GM12865 (cell line): ENCODE measurements at places on chromosomes 5 and 9.

DNA sequence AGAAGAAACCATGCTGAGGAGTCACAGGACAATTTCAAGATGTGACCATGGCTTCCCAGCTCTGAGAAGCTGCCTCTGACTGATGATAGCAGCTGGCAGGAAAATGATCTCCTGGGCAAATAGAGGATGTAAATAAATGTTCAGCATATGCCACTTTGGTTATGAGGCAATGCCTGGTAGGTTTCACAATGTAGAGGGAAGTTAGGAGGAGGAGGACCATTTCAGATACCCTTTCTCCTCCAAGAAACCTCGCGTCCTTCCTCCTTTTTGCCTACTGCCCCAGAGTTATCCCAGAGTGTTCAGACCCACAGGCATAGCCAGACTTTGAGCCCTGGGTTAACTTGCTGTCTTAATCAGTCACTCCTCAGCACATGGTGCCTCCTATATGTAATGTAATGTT lies 541.6 kb upstream of the DAP start:
- DNase-seq, result no peak

DNA sequence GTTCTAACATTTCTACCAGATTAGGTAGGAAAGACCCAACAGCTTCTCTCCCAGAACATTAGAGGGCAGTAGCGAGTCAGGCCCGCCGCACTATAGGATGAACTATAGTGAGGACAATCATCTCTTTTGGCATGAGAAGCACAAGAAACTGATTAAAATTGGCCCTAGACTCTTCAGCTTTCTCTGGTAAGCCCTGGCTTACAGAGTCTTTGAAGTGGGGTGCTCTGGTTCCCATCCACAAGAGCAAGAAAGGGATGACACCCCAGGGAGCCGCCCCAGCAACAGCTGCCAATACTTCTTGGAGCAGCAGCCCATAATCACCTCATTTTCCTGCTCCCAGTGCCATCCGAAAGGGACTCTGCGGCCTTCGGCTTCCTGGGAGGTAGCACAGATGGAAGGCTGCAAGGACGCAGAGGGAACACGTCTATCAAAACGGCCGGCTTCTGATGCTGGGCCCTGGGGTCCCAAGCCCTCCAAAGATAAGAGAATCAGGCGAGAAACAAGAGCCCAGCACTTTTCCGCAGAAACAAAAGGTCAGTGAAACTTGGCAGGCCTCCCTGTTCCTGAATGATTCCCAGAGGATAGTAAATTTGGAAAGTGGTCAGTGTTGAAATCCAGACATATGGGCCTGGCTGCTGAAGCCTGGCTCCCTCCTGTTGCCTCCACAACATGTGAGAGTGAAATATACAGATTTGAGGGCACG lies 69.3 kb downstream of the HSD17B3 start:
- peak; percentile 47 for DNase-seq

- DNase-seq, result no peak
Measured at GRCh38 chr5:111004291-111004690, 67.2 kb upstream of the TSLP start.

DNA sequence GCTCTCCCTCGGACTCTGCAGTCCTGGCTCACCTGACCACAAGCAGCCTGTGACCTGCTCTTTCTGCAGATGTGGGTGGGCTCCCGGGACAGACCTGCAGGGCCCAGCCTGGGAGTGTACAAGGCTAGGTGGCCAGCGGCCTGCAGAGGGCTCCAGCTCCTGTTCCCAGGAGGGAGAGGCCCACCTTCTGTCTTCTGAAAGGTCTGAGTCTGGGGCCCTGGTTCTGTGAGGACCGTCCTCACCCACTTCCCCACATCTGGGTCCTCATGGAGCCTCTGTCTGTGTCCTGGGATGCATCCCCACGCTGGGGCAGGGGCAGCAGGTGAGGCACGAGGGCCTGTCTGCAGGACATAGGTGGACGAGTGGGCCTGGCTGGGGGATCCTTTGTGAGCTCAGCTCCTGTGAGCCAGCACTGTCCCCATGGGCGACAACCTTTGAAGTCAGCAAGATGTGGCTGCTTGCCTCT lies 43.7 kb downstream of the PHF2 start:
- DNase-seq, result no peak

- DNase-seq, result no peak
Measured at GRCh38 chr5:56670916-56671315, 144.4 kb upstream of the MAP3K1 start.

GRCh38 chr5:40441733-40442132 lies 238.0 kb upstream of the PTGER4 start:
- no peak for DNase-seq

- DNase-seq, result no peak
Measured at GRCh38 chr9:111668026-111668573, 6.7 kb downstream of the GNG10 start.

- DNase-seq, result peak; percentile 10
Measured at GRCh38 chr5:54671111-54671531, 153.6 kb downstream of the SNX18 start.

DNA sequence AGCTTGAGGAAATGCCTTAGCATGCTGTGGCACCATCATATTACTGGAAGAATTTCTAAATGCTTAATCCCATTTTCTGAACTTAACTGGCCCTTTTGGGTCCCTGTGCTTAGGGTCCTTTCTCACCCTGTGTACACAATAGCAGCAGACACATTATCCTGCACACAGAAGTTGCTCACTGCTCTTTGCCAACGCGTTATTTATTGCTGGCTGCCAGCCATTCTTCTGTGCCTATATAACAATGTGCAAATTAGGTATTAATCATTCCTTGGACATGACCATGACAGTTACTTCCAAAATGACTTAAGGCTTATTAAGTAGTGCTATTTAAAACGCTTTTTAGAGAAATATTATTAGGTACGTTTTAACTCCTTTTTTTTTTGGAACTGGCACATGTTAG lies 134.7 kb downstream of the FBN2 start:
- DNase-seq, result no peak

DNA sequence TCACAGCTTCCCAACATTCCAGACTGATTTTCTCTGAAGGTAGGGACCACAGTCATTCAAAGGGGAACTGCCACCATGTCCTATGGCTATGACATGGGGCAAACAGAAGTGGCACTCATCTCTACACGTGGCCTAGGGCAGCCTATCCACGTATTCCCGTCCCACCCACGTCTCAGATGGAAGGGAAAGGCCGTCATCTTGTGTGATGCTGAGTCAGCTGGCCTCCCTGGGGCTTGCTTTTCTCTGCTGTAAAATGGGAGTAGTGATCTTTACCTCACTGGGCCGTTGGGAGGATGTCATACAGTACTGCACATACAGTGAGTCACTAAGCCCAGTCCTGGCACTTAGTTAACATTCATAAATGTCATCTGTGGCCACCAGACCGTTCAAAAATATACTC lies 72.3 kb downstream of the RAPGEF1 start:
- DNase-seq, result peak; percentile 77
